Coronary artery (tissue), 2 donors: ENCODE measurements at places on chromosomes 3 and 15.
A peak's percentile ranks its signal among the peaks of the same experiment; 100 is the strongest.

GRCh38 chr3:132925256-132925930, 112.8 kb upstream of the TMEM108 start:
- no peak for DNase-seq

- no peak for DNase-seq
Measured at GRCh38 chr15:32834156-32834555, 116.4 kb downstream of the GREM1 start.

GRCh38 chr3:176872771-176873209, 324.5 kb downstream of the TBL1XR1 start:
- no peak for DNase-seq

DNA sequence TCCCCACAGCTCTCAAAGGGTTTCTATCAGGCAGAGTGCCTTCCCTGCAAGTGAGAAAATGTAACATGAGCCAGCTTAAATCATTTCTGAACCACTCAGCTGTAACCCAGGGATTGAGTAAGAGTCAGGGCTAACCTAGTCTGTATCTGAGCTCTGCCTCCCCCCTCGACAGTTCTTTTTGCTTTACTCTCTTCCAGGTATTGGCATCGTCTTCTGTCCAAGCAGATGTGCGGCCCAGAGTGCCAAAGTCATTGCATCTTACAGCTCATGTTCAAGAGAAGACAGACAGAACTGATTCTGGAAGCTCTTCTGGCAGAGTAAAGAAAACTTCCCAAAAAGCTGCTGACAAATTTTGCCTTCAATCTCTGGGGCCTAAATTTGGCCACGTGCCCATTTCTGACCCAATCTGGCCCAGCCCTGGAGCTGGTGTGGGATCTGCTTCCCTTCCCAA, 74.8 kb downstream of the ABHD5 start:
- no peak for DNase-seq

DNA sequence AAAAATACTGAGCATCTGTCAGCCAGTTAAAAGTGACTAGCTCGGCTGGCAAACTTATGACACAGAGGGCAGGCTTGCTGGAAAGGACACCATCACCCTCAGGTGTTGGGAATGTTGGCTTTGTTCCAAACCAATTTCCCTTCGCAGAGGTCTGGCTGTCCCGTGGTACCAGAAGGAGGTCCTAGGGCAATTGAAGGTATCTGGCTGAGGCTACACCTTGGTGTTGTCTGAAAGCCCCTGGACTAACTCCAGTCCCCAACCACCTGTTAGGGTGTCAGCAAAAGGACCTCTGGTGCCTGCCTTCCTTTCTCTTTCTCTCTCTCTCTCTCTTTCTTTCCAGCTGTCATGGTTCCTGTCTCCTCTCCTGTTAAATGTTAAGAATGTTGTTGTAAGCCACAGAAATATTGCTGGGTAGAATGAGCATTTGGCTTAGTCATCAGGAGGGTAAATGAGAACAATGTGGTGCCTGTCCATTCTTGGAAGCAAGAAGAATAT, 12.5 kb downstream of the PRR20G start:
- DNase-seq = no peak

DNA sequence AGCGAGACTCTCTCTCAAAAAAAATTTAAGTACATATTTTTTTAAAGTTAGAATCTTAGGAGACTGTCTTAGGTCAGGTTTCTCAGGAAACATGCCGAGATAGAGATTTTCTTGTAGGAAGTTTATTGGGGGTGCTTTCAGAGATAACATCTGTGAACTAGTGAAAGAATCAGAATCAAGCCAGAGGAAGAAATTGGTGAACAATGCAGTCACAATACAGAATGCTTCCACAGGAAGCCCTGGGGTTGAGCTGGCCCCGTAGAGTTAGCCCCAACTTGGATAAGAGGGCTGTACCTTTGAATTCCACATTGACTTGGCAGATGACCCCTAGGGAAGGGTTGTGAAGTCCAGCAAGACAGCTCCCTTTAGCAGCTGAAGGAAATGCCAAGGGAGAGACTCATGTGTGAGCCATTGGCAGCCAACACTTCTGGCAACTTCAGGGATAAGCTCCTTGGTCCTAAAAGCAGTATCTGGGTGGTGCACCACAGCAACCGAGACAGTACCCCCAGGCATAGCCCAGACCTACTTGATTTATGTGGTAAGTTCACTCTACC, 7.1 kb upstream of the PLCB2 start:
- DNase-seq = no peak

DNA sequence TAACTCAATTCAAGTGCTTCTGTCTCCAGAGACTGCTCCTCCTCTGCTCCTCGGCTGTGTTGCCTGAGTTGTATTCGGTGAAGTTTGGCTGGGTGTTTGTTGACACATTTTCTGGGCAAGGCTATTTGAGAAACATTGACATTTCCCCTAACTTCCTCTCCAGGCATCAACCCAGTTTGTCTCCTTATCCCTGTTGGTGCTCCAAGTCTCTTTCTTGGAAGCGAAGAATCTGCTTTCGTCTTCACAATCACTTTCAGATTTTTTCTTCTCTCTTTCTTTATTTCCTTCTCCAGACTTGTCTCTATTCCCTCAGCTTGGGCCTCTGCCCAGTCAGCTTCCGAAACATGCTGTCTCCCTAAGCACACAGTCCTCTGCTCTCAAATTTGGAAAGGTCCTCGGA, 84.7 kb downstream of the ETV5 start:
- DNase-seq = no peak

GRCh38 chr3:30934208-30934550, 39.7 kb upstream of the GADL1 start:
- DNase-seq = no peak

DNA sequence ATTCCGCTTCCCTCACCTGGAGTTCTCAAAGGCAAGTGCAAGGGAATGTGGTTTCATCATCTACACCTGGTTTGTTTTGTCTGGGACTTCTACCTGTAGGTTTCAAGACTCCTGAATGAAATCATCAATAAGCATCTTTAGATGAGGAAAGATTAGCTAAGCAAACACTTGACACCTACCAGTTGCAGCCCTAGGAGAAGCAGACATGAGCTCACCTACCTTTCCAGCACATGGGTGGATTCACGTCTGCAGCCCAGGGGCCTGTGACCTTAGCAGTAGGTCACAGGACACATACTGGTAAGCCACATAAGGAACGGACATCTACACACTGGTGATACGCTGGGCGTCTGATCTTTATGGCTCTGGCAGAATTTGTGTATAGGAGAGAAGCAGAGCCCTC, 26.7 kb downstream of the SLCO2A1 start:
- DNase-seq = no peak

GRCh38 chr15:80637747-80638146, 57.4 kb upstream of the ABHD17C start:
- no peak for DNase-seq

GRCh38 chr3:66856533-66856932, 141.6 kb upstream of the KBTBD8 start:
- DNase-seq = no peak

DNA sequence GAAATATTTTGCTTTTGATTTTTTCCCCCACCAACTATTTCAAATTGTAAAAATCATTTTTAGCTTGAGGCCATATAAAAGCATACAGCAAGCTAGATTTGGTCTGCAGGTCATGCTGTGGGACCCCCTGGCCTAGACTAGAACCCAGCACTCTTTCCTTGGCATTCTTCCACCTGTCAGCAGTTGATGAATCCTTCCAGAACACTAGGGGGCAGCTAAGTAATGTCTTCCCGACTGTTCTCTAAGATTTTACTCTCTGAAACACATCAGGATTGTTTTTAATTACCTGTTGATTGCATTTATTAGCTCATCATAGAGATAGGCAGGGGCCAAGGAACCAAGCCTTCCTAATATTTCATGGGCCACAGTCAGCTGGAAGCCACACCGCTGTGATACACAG, 174.5 kb downstream of the CACNA1D start:
- DNase-seq = no peak

DNA sequence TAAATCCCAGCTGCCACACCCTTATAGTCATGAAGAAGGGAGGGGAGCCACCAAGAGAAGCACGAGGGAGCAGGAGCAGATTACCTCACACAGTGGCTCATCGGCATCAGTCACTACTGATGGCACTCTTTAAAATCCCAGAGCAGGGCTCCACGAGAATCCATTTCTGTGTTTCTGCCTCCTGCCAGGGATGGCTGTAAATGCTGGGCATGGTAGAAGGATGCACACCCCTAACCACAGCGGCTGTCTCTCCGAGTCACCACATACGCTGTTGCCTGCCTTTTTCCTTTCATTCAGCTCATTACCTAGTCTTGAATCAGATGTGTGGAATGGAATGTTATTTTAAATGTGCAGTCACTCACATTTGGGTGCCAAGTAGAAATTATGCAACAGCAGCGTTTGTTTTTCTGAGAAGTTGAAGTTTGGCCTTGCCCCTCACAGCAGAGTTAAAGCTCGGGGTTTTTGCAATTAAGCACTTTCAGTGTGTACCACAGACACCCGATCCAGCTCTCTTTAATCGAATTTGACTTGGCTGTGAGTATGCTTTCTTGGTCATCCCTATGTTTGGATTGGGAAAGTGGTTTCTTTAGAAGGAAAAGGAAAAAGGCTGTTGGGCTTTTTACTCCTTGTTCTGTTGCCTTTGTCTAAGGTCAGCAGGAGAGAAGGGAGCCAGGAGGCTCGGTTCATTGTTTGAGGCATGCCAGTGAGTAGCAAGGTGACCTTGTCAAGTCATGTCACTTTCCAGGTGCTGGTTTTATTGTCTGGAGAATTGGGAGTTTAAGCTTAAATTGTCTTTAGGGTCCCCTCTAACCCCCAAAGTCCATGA, 284.2 kb upstream of the TPM1 start:
- DNase-seq = peak; percentile 76

DNA sequence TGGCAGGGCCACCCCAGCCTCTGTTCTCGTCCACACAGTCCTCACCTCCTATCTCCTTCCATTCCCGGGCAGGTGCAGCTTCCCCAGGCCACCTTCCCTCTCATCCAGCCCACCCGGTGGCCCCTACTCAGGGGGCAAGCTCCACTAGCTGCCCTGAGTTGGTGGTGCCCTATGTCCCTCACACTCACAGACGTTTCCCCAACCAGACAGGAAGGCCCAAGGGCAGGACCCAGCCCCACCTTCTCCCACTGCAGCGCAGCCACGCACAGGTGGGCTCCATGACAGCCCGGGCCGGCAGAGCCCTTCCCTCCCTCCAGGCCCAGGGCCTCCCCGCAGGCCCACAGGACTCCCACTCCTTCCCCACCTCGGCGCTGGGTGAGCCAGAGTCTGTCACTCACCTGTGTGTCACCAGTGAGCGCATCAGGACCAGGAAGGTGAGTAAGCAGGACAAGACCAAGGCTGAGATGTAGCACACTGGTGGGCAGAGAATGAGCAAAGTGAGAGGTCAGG, 11.1 kb downstream of the ISLR start:
- DNase-seq = no peak
